Vagina (tissue), 2 donors: ENCODE measurements at places on chromosomes 6 and 20.

GRCh38 chr6:90294614-90294988, 2.0 kb downstream of the BACH2 start:
- no peak for DNase-seq

- DNase-seq: no peak
Observed at GRCh38 chr6:33577106-33577535, 3.0 kb downstream of the BAK1 start.

GRCh38 chr20:10433014-10433622, 904 bp downstream of the MKKS start:
- no peak for DNase-seq

DNA sequence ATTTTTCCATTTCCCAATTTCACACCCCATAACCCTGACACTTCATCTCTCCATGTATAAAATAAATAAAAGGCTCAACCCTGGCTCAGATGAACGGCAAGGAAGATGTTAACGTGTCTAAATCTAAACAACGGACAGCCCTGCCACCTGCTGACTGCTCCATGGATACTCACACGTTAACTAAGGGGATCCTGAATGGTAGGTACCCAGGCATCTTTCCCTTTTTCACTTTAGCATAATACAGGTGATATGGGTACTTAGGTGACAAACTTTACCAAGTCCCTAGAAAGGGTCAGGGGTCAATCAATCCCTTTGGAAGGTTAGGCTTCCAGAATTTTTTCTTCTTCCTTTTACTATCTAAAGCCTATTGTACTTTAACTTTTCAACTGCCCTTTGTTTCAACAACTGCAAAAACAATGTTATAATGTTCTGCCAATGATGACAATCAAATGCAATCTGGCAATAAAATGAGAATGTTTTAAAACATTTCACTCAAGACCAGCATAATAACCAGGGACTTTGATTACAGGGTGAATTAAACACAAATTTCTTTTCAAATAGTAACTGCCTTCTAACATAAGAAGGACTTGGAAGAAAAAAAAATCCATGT, 52.4 kb upstream of the IPCEF1 start:
- DNase-seq: no peak

DNA sequence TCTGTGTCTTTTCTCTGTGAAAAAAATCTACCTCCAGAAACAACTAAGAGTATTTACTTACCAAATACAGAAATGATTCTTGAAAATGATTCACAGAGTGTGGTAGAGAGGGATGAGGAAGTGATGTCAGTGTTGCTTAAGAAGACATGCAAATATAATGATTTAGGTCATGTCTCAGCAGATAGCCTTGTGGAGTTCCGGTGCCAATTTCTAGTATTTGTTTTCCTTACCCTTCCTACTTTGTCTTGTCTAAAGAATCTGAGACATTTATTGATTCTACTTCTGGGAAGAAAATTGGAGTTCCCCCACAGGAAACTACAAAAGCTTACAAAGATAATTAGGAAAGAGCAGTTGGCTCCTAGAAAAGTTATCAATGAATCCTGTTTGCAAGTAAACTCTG, 68.8 kb downstream of the GJA1 start:
- no peak for DNase-seq

GRCh38 chr6:54085541-54085940, 25.7 kb upstream of the MLIP start:
- DNase-seq: no peak

- peak; percentile 96 for DNase-seq
Observed at GRCh38 chr20:51631011-51631950, 88.8 kb upstream of the NFATC2 start.

GRCh38 chr6:110556317-110557110, 80.1 kb upstream of the SLC22A16 start:
- no peak for DNase-seq

DNA sequence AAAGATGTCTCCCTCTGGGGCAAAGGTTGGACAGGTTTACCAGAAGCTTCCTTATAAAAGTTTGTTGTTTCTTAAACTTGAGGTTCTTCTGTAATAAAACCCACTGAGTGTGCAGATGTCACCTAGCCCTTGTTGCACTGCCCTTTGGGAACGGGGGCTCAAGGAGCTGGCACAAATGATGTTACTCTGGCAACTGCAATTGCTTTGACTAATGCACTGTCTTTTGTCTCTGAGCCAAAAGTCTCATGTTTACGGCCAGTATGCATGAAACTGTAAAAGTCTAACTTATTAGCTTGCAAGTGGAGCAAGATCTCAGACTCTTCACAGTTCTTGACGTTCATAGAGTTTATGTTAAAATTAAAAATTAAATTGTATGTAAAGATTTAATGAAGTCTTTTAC, 655.7 kb downstream of the EPHA7 start:
- no peak for DNase-seq

GRCh38 chr6:143953922-143954321, 54.1 kb downstream of the PLAGL1 start:
- no peak for DNase-seq

- no peak for DNase-seq
Observed at GRCh38 chr6:14689639-14690038, 556.2 kb upstream of the JARID2 start.

GRCh38 chr6:6482256-6482655, 106.3 kb upstream of the LY86 start:
- no peak for DNase-seq
